ENCODE measurements at places on chromosomes 12 and 14. TPM values are rescaled to one million over a fixed set of nuclear protein-coding genes. Genes with fewer than 3 reads are reported as not detected.

PAX9 gene
- total RNA-seq = 14.9 TPM

DNA sequence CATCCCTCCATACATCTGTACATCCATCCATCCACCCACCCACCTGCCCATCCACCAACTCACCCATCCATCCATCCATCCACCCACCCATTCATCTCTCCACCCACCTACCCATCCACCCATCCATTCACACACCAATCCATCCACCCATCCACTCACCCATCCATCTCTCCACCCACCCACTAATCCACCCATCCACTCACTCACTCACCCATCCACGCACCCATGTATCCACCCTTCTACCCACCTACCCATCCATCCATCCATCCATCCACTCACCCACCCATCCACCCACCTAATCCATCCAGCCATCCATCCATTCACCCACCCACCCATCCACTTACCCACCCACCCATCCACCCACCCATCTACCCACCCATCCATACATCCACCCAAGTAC, 16.2 kb downstream of the GALNT9 start:
- H3K4me1 ChIP-seq = no peaks in the 10 kb centered on the region
- H3K27ac ChIP-seq = no peak overlapping the region
- no peak overlapping the region for H3K4me3 ChIP-seq
- peaks cover 64% of the 10 kb centered on the region for H3K27me3 ChIP-seq
- DNase-seq = no peak

LIN7A gene
- not detected for total RNA-seq

DNA sequence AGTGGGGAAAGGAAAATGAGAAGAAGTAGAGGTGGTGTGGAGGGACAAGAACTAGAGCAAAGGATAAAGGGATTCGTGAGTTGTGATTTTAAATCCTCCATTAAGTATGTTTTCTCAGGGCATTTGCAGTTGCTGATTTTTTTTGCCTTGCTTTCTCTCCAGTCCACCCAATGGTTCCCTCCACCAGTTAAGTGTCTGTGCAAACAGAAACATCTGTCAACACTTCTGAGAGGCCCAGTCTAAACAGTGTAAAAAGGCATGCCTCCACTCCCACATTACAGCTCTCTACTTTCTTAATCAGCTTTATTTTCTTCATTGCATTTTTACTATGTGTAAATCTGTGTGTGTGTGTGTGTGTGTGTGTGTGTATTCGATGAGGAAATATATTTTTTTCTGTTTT, 141.2 kb downstream of the PPFIA2 start:
- no peak for DNase-seq
- H3K27ac ChIP-seq = no peak overlapping the region
- no peaks in the 10 kb centered on the region for H3K4me1 ChIP-seq
- H3K4me3 ChIP-seq = no peak overlapping the region
- no peaks in the 10 kb centered on the region for H3K27me3 ChIP-seq
- H3K36me3 ChIP-seq = no peaks in the 10 kb centered on the region

RTN1 gene
- not detected for total RNA-seq

DNA sequence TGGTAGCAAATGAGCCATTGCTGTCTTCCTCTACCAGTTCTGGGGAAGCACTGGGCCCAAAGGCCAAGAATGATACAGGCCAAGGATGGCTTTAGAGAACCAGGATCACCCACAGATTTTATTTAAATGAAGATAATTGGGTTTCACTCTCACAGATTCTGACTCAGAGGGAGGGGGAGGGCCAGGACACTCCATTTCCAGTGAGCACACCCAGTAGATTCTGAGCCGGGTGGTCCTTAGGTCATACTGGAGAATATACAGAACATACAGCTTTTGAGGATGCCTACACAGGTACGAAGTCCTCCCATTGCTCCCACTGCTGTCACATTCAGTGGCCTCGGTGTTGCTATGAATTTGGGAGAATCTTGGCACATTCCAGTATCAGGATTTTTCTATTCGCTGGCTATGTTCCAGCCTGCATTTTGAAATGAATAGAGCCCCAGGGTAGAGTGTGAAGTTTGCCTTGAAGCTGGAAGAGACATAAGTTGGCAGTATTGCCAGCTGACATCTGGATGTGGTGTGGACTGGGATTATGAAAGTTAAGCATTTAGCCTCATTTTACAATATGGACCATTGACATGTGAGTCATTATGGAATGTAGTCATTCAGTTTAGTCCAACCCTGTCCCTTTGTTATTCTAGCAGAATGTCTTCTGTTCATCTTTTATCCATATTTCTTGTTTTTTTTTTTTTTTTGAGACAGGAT, 45.8 kb upstream of the POC1B start:
- H3K4me1 ChIP-seq = no peaks in the 10 kb centered on the region
- DNase-seq = no peak
- H3K4me3 ChIP-seq = no peak overlapping the region
- H3K27ac ChIP-seq = no peak overlapping the region
- H3K27me3 ChIP-seq = no peaks in the 10 kb centered on the region
- no peaks in the 10 kb centered on the region for H3K36me3 ChIP-seq

DPPA3 gene
- not detected for total RNA-seq

DNA sequence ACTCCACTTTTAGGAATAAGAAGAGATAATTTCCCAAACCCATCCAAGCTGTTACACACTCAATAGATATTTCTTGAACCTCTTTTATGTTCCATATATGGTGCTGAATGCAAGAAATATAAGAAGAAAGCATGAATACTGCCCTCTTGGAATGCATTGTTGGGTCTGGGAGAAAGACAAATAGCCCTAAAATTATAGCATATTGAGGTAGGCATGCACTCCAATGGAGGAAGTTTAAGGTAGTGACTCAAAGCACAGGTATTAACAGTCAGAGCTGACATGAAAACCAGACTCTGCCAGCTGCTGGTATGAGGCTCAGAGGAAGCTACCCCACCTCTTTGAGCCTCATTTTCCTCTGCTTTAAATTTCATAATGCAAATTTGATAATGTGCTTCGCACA, 261.3 kb upstream of the NOS1 start:
- peaks cover 15% of the 10 kb centered on the region for H3K4me1 ChIP-seq
- no peaks in the 10 kb centered on the region for H3K36me3 ChIP-seq
- DNase-seq = peak; percentile 88
- no peaks in the 10 kb centered on the region for H3K27me3 ChIP-seq
- no peak overlapping the region for H3K4me3 ChIP-seq

MGP gene
- 2.1 TPM for total RNA-seq

GRCh38 chr12:59637692-59638070, 41.9 kb downstream of the SLC16A7 start:
- no peak overlapping the region for H3K27ac ChIP-seq
- peaks cover 10% of the 10 kb centered on the region for H3K4me1 ChIP-seq

LIMA1 gene
- total RNA-seq = 45.1 TPM

PTHLH gene
- total RNA-seq = 414 TPM

GRCh38 chr12:78829690-78830089, 34.9 kb upstream of the SYT1 start:
- DNase-seq = peak; percentile 6
- H3K27ac ChIP-seq = no peak overlapping the region
- H3K4me3 ChIP-seq = no peak overlapping the region
- no peaks in the 10 kb centered on the region for H3K36me3 ChIP-seq

GRCh38 chr12:29551812-29552211, 54.3 kb upstream of the OVCH1 start:
- H3K27ac ChIP-seq = no peak overlapping the region
- no peak overlapping the region for H3K4me3 ChIP-seq
- H3K27me3 ChIP-seq = no peaks in the 10 kb centered on the region
- H3K4me1 ChIP-seq = peaks cover 12% of the 10 kb centered on the region

DNA sequence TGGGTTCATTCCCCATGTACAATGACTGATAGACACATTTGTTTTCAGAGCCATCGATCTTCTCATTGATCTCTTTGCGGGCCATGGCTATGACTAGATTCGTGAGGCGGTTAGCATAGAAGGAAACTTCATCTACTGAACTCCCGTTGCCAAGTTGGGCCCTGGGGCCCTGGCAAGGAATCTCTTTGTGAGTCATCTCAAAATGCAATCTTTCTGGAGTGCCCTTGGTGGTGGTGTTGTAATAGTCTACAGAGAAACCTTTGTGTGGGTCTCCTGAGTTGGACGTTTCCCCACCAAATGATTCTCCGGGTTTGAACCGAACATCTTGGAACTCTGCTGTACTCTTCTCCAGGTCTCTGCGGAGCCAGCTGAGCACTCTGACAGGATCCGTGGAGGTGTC, 20.4 kb downstream of the AKAP3 start:
- H3K27me3 ChIP-seq = peaks cover 23% of the 10 kb centered on the region
- no peak overlapping the region for H3K4me3 ChIP-seq
- no peaks in the 10 kb centered on the region for H3K4me1 ChIP-seq
- H3K27ac ChIP-seq = no peak overlapping the region
- no peaks in the 10 kb centered on the region for H3K36me3 ChIP-seq
- DNase-seq = peak; percentile 3

KSR2 gene
- 2.8 TPM for total RNA-seq

NTS gene
- not detected for total RNA-seq

AICDA gene
- not detected for total RNA-seq

HCAR1 gene
- 4.7 TPM for total RNA-seq

CDK4 gene
- 229 TPM for total RNA-seq

GRCh38 chr12:132458441-132458840, 31.5 kb upstream of the FBRSL1 start:
- H3K4me1 ChIP-seq = peaks cover 7% of the 10 kb centered on the region
- no peaks in the 10 kb centered on the region for H3K27me3 ChIP-seq
- DNase-seq = no peak
- H3K36me3 ChIP-seq = no peaks in the 10 kb centered on the region
- no peak overlapping the region for H3K4me3 ChIP-seq

GRCh38 chr14:35818346-35819115, 7.6 kb upstream of the BRMS1L start:
- H3K4me3 ChIP-seq = no peak overlapping the region
- DNase-seq = peak; percentile 73
- no peak overlapping the region for H3K27ac ChIP-seq

DNA sequence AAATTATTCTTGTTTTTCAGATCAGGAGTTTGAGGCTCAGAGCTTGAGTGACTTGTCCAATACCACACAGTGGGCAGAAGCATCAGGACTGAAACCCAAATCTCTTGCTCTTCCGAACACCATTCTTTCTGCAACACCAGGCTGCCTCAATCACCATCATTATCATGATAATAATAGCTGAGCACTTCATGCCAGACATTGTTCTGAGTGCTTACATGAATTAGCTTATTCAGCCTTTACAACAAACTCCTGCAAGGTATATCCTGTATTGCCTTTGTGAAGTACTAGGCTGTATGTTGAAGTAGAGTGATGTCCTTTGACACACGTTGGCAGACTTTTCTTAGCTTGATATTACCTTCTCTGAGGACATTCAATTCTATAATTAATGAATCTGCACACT, 257.4 kb upstream of the ATP2B1 start:
- no peaks in the 10 kb centered on the region for H3K27me3 ChIP-seq
- H3K4me3 ChIP-seq = no peak overlapping the region
- no peak for DNase-seq
- H3K27ac ChIP-seq = no peak overlapping the region
- peaks cover 44% of the 10 kb centered on the region for H3K4me1 ChIP-seq
- no peaks in the 10 kb centered on the region for H3K36me3 ChIP-seq

- no peaks in the 10 kb centered on the region for H3K27me3 ChIP-seq
- peaks cover 20% of the 10 kb centered on the region for H3K4me1 ChIP-seq
- no peaks in the 10 kb centered on the region for H3K36me3 ChIP-seq
- DNase-seq = no peak
- H3K27ac ChIP-seq = no peak overlapping the region
- no peak overlapping the region for H3K4me3 ChIP-seq
Observed at GRCh38 chr12:48965298-48965838, 6.2 kb downstream of the WNT10B start.

CPNE6 gene
- not detected for total RNA-seq

SLC10A1 gene
- not detected for total RNA-seq

HSPB8 gene
- 11.4 TPM for total RNA-seq

ATP5F1B gene
- total RNA-seq = 1,046 TPM

DNA sequence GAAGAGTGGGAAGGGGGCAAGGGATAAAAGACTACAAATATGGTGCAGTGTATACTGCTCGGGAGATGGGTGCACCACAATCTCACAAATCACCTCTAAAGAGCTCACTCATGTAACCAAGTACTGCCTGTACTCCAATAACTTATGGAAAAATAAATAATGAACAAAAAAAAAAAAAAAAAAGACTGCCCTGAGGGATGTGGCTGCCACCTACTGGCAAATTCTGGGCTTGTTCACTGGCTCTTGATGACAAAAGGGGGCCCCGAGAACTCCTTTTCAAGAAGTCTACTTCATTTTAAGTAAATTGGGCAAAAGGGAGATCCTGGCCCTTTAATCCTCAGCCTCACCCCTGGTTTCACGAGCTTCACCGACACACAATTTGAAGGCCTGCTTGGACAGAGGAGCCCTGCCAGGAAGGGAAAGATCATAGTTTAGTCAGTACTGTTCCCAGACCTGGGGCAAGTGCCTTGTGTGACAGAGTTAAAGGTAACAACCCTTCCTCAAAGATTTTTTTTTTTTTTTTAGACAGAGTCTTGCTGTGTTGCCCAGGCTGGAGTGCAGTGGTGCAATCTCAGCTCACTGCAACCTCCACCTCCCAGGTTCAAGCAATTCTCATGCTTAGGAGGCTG, 26.1 kb upstream of the STAC3 start:
- H3K4me1 ChIP-seq = peaks cover 16% of the 10 kb centered on the region
- peaks cover 5% of the 10 kb centered on the region for H3K36me3 ChIP-seq
- H3K27me3 ChIP-seq = no peaks in the 10 kb centered on the region
- peak; percentile 52 for DNase-seq
- H3K4me3 ChIP-seq = no peak overlapping the region

GRCh38 chr12:88546853-88547252, 33.4 kb downstream of the KITLG start:
- H3K27ac ChIP-seq = no peak overlapping the region
- H3K4me1 ChIP-seq = peaks cover 5% of the 10 kb centered on the region
- no peaks in the 10 kb centered on the region for H3K27me3 ChIP-seq
- DNase-seq = no peak

TRAF3 gene
- 35.0 TPM for total RNA-seq

GRCh38 chr14:96261053-96261452, 5.0 kb downstream of the BDKRB1 start:
- H3K27me3 ChIP-seq = peaks cover 7% of the 10 kb centered on the region
- no peaks in the 10 kb centered on the region for H3K36me3 ChIP-seq
- H3K4me1 ChIP-seq = no peaks in the 10 kb centered on the region
- no peak overlapping the region for H3K4me3 ChIP-seq

DNA sequence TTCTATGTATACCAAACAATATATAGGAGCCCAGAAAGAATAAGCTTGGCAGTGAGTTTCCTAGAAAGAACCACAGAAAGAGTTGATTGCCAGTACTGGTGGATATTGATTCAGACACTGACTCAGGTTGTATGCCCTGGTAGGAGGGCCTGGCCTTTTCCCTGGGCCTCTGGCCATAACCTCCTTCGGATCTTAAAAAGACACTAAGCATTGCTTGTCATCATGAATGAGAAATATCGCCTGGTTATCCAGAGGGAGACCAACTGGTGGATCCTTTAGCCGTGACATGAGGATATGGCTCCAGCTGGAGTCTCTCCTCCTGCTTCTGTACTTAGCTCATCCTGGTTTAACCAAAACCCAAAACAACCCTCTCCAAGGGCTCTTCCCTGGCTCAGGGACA, 231.5 kb downstream of the MSRB3 start:
- DNase-seq = no peak
- H3K4me1 ChIP-seq = peaks cover 6% of the 10 kb centered on the region
- H3K36me3 ChIP-seq = no peaks in the 10 kb centered on the region
- H3K27ac ChIP-seq = no peak overlapping the region
- no peak overlapping the region for H3K4me3 ChIP-seq

- H3K36me3 ChIP-seq = no peaks in the 10 kb centered on the region
- H3K27me3 ChIP-seq = no peaks in the 10 kb centered on the region
- DNase-seq = no peak
- no peak overlapping the region for H3K4me3 ChIP-seq
- H3K4me1 ChIP-seq = peaks cover 65% of the 10 kb centered on the region
Observed at GRCh38 chr12:12582193-12582881, 19.7 kb upstream of the DUSP16 start.

- peaks cover 22% of the 10 kb centered on the region for H3K4me1 ChIP-seq
- peak; percentile 56 for DNase-seq
- H3K27ac ChIP-seq = peak overlapping the region; percentile 77
- H3K36me3 ChIP-seq = no peaks in the 10 kb centered on the region
- H3K27me3 ChIP-seq = no peaks in the 10 kb centered on the region
Observed at GRCh38 chr12:56151672-56152131, 685 bp upstream of the MYL6B start.
